Neural crest cell (in vitro differentiated cells): ENCODE measurements at places on chromosomes 5 and 9. TPM values are rescaled to one million over a fixed set of nuclear protein-coding genes. Genes with fewer than 3 reads are reported as not detected.

GRCh38 chr5:78543292-78543691 is 105.3 kb downstream of the LHFPL2 start:
- peaks cover 45% of the 10 kb centered on the region for H3K4me1 ChIP-seq
- H3K27me3 ChIP-seq = no peaks in the 10 kb centered on the region
- no peaks in the 10 kb centered on the region for H3K36me3 ChIP-seq
- H3K27ac ChIP-seq = no peak overlapping the region

The SPATA31C1 gene
- 1.4 and 1.9 TPM in 2 replicates for total RNA-seq

The LECT2 gene
- total RNA-seq = not detected in 2 replicates

- peak overlapping the region; percentile 45 for H3K27ac ChIP-seq
- H3K27me3 ChIP-seq = no peaks in the 10 kb centered on the region
- no peaks in the 10 kb centered on the region for H3K36me3 ChIP-seq
- DNase-seq = no peak
These were observed 95.8 kb downstream of the PLCXD3 start for GRCh38 chr5:41414598-41414997.

The HTR1A gene
- not detected in 2 replicates for total RNA-seq

DNA sequence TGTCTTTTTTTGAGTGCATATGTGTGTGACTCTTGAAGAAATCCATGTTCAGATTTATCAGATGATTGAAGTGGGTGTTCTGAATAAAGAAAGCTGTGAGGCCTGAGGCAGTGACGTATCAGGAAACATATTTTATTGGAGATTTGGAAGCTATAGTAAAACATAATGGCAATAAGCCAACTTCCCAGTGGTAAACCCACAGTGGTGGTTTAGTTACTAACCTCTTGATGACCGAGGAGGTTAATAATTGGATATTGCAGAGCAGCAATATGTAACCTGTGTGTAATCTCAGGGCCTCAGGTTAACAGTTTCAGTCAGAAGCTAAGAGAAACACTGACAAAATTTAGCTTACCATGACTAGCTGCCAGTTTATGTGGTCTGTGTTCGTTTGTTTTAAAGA is 6.9 kb downstream of the RGMB start:
- H3K27me3 ChIP-seq = peaks cover under 1% of the 10 kb centered on the region
- DNase-seq = no peak
- peaks cover 91% of the 10 kb centered on the region for H3K4me1 ChIP-seq
- no peak overlapping the region for H3K4me3 ChIP-seq
- peaks cover 47% of the 10 kb centered on the region for H3K36me3 ChIP-seq

GRCh38 chr9:83220730-83221129 is 157.8 kb upstream of the RASEF start:
- H3K36me3 ChIP-seq = peaks cover 2% of the 10 kb centered on the region
- H3K4me1 ChIP-seq = peaks cover 14% of the 10 kb centered on the region
- DNase-seq = no peak
- H3K4me3 ChIP-seq = no peak overlapping the region
- H3K27me3 ChIP-seq = peaks cover 10% of the 10 kb centered on the region
- no peak overlapping the region for H3K27ac ChIP-seq

The PCDHGB6 gene
- total RNA-seq = 53.6 and 53.7 TPM in 2 replicates

DNA sequence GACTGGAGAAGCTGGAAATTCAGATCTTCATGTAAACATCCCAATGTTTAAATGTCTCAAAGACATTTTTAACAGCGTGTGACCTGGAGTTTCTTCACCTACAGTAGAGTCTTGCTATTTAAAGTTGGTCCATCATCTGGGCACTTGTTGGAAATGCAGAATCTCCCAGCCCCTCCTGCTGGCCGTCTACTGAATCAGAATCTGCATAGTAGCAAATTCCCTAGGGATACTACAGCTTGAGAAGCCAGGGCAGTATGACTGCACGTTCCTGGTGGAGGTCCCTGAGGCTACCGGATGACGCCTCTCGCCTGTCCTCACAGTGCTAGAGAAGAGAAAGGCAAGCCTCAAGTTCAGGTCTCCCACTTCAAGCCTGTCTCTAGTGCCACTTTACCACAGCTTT is 15.7 kb downstream of the SAP30L start:
- no peak for DNase-seq
- no peak overlapping the region for H3K4me3 ChIP-seq
- peaks cover 2% of the 10 kb centered on the region for H3K36me3 ChIP-seq
- no peak overlapping the region for H3K27ac ChIP-seq
- H3K4me1 ChIP-seq = no peaks in the 10 kb centered on the region

DNA sequence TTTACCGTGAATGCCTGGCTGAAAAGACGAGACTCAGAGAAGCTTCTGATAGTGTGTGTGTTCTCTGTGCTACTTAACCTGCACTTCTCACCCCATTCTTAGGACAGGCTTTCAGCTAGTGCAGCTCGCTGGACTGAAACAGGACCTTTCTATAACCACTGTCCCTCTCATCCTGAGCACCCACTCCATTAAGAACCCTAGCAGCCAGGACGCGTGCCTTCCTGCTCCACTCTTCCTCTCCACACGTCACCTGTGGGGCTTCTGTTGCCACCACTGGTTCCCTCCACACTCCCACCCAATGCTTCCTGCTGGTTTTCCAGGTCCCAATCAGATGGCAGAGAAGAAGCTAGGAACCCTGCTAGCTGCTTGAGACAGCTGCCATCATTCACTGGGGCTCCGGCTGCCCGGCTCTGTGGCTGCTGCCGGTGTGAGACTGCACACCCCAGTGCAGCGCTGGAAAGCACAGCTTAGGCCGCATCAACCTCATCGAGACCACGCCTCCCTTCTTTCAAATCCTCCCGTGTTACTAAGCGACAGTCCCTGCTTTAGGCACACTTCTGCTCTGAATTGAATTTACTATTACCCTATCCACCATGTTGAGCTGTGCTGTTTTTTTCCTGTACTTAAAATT is 44.0 kb downstream of the RNF130 start:
- peaks cover 44% of the 10 kb centered on the region for H3K4me1 ChIP-seq
- no peak for DNase-seq
- H3K36me3 ChIP-seq = peaks cover 32% of the 10 kb centered on the region

GRCh38 chr9:34985311-34985899 is 4.1 kb upstream of the DNAJB5 start:
- H3K4me3 ChIP-seq = peak overlapping the region; percentile 84
- H3K27me3 ChIP-seq = no peaks in the 10 kb centered on the region
- H3K4me1 ChIP-seq = peaks cover 47% of the 10 kb centered on the region
- H3K36me3 ChIP-seq = no peaks in the 10 kb centered on the region
- peak; percentile 76 for DNase-seq

GRCh38 chr5:67031692-67032091 is 164.9 kb downstream of the CD180 start:
- no peak for DNase-seq
- H3K4me1 ChIP-seq = peaks cover 13% of the 10 kb centered on the region
- no peak overlapping the region for H3K27ac ChIP-seq

The DBH gene
- 0.59 and 0.75 TPM in 2 replicates for total RNA-seq

GRCh38 chr5:154358516-154359220 is 87.1 kb upstream of the SAP30L start:
- no peaks in the 10 kb centered on the region for H3K27me3 ChIP-seq
- H3K36me3 ChIP-seq = no peaks in the 10 kb centered on the region
- peaks cover 39% of the 10 kb centered on the region for H3K4me1 ChIP-seq
- H3K4me3 ChIP-seq = no peak overlapping the region
- no peak for DNase-seq
- H3K27ac ChIP-seq = no peak overlapping the region

The FRMD3 gene
- total RNA-seq = 1.4 and 2.3 TPM in 2 replicates

The NIPSNAP3A gene
- total RNA-seq = 14.6 and 14.9 TPM in 2 replicates

GRCh38 chr9:138043411-138044345 is 166.1 kb downstream of the CACNA1B start:
- no peak overlapping the region for H3K27ac ChIP-seq
- H3K27me3 ChIP-seq = no peaks in the 10 kb centered on the region
- H3K36me3 ChIP-seq = no peaks in the 10 kb centered on the region
- H3K4me3 ChIP-seq = no peak overlapping the region

- H3K27ac ChIP-seq = no peak overlapping the region
- no peak for DNase-seq
These were observed 267.8 kb downstream of the MAT2B start for GRCh38 chr5:163773226-163773625.
